ENCODE measurements at places on chromosomes 1 and 21.
A peak's percentile ranks its signal among the peaks of the same experiment; 100 is the strongest.

GRCh38 chr1:106615473-106615872 is 441.0 kb upstream of the PRMT6 start:
- no peak for DNase-seq

GRCh38 chr1:23720256-23720995 is 22.8 kb upstream of the ELOA start:
- no peak for DNase-seq

- no peak for DNase-seq
Measured at GRCh38 chr1:77273891-77274290, 7.9 kb upstream of the AK5 start.

GRCh38 chr1:197327776-197328364 is 59.8 kb downstream of the CRB1 start:
- DNase-seq = no peak

DNA sequence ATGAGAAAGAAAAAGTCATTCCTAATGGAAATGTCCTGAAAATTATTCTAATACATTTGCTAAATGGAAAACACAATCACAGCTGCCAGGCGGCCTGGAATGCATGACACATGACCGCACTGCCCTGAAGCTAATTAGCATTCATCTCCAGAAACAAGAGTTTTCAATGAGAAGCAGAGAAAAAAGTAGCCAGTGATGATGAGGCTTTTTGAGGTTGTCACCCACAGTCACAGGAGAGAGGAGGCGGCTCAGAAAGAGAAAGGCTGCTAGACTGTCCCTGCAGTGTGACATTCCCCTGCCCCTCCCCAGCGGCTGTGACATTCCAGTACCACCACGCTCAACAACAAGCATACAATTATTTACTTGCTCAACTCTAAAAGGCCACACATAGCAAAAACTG is 122.9 kb upstream of the KRTAP19-8 start:
- DNase-seq = no peak

DNA sequence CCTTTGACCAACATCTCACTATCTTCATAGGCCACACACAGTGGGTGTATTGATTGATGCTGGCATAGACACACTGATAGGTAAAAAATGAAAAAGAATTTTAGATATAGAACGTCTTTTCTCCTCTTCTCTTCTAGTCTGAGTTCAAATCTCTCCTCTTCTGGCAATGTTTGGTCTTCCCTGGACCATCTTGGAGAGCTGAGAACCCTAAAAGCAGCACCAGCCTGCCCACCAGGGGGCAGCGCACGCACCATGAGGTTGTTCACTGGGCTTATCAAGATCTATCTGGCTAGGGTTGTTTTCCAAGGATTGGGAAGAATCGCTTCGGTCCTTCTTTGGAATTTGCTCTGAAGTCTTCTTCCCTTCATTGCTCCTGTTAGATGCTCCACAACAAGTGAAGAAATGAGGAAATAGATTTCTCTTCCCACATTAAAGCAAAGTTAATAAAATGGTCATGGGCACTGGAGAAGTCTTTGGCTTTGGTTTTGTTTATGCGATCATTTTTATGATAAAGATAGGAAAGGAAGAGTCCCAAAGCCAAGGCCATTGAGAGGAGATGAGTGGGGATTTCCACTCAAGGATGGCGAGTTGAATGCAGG is 104.0 kb upstream of the OLIG2 start:
- DNase-seq = peak; percentile 15

GRCh38 chr1:248618878-248619277 is 16.0 kb downstream of the OR2T11 start:
- no peak for DNase-seq

GRCh38 chr1:3125078-3125477 is 56.1 kb downstream of the PRDM16 start:
- DNase-seq = no peak

GRCh38 chr1:40592107-40592803 is 60.8 kb downstream of the ZNF684 start:
- no peak for DNase-seq

DNA sequence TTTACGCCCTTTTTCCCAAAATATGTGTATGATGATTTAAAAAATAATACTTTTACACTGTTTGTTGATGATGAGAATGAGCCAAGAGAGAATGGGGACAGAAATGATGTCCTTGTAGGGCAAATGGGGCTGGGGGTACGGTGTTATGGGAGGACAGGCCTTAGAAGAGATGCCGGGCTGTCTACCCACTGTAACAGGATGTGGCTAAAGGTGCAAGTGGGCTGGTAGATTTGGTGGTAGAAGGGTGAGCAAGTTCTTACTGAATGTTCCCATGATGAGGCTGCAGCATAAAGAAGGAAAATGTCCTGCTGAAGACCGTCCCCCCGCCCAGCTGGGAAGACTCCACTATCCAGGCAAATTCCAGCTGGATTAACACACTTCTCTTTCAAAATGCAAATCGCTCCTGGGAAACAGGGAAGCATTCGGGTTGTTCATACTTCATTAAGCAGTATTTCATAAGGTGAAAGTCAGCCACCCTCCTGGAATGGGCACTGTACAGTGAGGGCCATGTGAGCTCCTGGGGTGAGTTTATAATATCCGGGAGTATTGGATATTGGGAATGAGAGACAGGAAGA is 14.0 kb downstream of the GPA33 start:
- DNase-seq = no peak

DNA sequence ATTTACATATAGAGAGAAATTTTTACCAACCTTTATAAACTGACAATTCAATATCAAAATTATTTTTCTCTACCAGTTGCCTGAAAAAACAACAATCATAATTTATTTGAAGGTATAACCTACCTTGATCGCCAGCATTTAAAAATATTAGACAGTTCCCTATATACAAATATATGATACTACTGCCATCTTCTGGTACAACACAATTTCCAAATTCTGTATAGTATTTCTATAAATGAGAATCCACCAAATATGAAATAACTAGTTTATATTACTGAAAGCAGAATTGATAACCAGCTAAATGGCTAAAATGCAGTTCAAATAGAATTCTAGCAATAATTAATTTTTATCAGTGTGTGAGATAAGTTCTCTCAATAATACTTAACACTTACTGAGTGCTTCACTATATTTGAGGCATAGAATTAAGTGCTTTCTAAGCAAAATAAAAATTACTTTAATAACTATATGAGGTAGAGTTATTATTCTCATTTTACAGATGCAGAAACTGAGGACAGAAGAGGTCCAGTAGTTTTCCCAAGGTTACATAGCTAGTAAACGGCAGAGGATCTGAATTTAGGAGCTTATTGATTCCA is 75.6 kb downstream of the PIGK start:
- no peak for DNase-seq

DNA sequence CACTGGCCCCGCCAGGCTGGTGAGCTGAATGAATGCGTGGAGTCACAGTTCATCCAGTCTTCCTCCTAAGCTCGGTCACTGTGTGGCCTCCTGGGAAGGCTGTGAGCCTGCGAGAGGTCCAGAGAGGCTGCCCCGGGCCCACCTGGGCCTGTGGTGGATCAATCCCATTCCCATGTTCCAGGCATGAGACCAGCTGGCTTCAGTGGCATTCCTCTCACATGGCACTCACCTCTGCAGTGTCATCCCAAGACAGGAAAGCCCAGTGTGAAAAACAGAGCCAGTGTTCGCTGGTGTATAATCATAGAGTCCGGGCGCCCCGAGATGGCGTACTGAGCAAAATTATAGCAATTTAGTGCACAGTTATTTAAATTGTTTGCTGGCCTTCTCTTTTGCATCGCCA is 37.6 kb upstream of the EPHA8 start:
- no peak for DNase-seq

DNA sequence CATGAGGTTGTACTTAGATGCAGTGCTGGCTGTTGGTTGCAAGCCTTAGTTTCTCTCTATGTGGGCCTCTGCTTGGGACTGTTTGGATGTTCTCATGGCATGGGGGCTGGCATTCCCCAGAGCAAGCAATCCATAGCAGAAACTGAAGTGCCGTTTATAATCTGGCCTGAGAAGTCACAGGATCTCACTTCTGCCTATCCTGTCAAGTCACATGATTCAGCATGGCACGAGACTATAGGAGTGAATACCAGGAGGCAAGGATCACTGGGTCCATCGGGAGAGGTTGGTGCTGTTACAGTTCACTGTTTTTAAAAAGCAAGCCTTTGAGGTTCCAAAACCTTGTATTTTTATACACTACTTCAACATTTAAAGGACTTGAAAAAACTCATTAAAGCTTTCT is 16.7 kb downstream of the COLGALT2 start:
- no peak for DNase-seq

DNA sequence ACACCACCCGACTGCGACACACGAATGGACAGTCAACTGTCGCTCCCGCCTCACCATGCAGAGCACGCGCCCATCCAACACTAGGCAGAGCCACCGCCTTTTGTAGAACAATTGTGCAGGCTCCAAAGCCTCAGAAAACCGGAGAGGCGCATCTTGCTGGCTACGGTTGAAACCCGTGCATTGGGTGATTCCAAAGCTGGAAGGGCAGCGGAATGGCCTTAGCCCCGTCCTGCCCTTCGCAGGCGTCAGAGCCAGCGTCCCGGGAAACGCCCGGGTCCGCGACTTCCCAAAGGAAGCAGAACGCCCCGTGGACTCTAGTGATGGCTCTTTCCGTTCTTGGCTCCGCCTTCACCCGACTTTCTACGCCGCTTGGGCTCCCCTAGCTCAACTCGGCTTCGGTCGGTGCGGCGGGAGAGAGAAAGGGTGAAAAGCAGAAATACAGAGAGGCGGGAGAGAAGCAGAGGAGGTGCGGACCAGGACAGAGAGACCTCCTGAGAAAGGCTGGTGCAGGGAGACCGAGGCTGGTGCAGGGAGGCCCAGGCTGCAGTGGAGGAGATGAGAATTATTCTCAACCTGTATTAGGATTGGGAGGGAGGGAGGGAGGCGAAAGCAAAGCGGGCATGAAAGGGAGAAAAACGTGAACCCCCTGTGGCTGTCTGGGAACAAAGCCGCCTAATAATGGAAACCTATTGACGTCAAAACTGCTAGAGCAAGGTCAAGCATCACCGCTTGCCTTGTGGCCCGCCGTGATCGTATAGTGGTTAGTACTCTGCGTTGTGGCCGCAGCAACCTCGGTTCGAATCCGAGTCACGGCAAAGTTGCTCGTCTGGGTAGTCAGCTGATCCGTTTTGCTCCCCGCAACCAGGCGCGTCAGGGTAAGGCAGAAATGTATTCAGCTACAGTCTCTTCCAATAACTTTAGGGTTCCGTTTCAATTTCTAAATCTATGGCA is 99.5 kb downstream of the PRKAB2 start:
- no peak for DNase-seq

DNA sequence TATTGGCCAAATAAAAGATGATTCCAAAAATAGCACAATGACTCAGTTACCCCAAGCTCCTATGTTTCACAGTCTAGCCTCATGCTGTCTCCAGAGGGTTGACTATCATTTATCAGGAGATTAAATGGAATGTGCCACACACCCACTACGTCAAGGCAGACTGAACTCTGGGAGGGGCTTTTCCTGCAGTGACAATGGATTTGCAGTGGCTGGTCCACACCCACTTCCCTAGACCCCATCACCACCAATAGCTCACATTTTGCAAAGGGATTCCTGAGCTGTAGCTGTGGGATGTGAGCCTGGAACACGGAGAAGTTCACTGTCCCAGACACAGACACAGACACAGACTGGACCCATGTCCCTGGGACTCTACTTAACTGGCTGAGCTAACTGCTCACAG is 77.1 kb downstream of the HLCS start:
- DNase-seq = no peak

DNA sequence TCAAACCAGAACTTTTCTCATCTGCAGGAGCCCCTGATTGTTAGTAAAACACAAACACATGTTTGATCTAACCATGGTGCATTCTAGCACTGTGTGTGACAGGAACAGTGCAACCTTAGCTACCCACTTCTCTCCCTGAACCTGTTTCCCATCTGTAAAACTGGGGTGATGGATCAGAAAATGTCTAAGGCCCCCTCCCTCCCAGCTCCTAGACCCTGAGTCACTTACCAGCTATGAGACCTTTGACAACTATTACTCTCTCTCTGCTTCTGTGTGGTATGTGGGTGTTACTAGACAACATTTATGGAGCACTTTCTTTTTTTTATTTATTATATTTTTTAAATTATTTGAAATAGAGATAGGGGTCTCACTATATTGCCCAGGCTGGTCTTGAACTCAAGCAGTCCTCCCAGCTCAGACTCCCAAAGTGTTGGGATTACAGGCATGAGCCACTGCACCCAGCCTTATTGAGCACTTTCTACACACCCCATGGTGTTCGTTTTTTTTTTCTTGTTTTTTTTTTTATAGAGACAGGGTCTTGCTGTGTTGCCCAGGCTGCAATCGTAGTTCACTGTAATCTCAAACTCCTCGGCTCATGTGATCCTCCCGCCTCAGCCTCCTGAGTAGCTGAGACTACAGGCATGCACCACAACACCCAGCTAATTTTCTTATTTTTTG is 2.6 kb downstream of the INPP5B start:
- no peak for DNase-seq

- DNase-seq = no peak
Measured at GRCh38 chr1:216582151-216582550, 141.1 kb downstream of the ESRRG start.

DNA sequence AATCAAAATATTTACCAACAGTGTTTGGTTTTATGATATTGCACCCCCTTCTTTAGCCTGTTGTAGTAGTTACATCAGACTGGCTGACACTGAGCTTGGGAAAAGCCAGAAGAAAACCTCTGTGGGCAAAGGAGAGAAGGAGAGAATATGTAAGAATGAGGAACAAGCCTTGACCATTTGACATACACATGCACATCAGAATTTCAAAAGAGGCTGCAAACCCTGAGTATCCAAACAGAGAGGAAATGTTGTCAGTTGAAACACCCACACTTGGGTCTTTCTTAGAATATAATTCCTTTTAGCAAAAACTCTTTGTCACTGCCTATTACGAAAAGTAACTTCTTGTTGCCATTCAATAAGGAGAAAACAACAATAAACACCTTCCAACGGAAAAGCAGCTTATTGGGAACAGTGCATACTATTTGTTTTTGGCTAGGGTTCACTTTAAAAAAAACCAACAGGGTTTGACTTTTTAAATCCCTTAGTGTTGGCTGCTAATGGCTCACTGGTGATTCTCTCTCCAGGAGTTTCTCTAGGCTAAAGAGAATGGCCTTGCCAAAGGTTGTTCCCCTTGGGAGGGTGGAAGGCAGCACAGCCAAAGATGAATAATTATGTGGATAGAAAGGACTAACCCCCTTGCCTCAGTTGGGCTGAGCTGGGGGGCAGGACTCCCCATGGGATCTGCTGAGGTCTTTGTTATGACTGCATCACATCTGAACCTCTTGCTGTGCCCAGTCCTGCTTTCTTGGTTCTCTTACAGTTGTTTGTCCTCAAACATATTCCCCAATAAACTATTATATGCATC is 48.9 kb downstream of the GORAB start:
- DNase-seq = no peak

DNA sequence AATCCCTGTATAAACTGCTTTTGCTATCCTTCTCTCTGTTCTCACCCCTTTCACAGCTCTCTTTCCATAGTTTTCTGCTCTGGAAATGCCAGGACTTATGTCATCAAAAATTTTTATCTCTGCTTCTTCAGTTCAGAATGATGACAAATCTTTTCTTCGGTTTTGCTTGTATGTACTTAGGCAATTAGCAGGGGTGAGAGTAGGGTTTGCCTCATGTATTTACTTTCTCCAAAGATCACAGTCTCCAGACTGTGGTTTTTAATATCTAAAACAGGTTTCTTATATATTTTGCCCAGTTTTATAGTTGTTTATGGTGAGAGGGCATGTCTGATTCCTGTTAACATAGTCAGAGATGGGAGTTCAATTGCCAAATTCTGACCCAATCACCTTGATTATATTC is 235.4 kb upstream of the LYPLAL1 start:
- no peak for DNase-seq

Measured in stimulated activated CD8-positive, alpha-beta memory T cell treated with anti-CD3 and anti-CD28 coated beads, Interleukin-2, amount 100 ng/mL, for 1 hour (primary cell).